ENCODE measurements at places on chromosomes 16 and 17.

GRCh38 chr16:57694725-57695679, at the start of gene DRC7:
Gene DRC7 (plus strand): TSS chr16:57694806. CDS start chr16:57697950, 3,144 bp downstream.
- H3K36me3 ChIP-seq: no peaks in the 10 kb centered on the region
- H3K27me3 ChIP-seq: no peaks in the 10 kb centered on the region
- no peak for DNase-seq
- H3K4me1 ChIP-seq: no peaks in the 10 kb centered on the region
- no peak within 1 kb of the TSS for H3K27ac ChIP-seq
- peak within 1 kb of the TSS; percentile 9 for H3K4me3 ChIP-seq

GRCh38 chr17:9802294-9802693, 10.9 kb upstream of the DHRS7C start:
- H3K4me1 ChIP-seq: no peaks in the 10 kb centered on the region
- DNase-seq: no peak
- H3K27me3 ChIP-seq: no peaks in the 10 kb centered on the region
- H3K27ac ChIP-seq: no peak overlapping the region

DNA sequence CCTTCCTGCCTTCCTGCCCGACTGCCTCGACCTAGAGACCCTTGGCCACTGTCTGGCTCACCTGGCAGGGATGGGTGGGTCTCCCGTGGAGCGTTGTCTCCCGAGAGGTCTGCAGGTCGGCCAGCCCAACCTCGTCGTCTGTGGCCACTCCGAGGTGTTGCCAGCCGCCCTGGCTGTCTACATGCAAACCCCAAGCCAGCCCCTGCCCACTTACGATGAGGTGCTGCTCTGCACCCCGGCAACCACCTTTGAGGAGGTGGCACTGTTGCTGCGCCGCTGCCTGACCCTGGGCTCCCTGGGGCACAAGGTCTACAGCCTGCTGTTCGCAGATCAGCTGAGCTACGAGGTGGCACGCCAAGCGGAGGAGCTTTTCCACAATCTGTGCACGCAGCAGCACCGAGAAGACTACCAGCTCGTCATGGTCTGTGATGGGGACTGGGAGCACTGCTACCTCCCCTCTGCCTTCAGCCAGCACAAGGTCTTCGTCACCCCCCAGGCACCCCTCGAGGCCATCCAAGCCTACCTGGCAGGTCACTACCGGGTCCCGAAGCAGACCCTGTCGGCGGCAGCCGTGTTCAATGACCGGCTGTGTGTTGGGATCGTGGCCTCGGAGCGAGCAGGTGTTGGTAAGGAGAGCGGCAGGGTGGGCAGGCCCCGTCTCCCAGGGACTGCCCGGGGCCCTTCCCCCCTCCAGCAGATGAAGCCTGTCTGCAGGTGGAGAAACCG, 75.1 kb upstream of the ENDOV start:
- H3K36me3 ChIP-seq: peaks cover 100% of the 10 kb centered on the region
- H3K27me3 ChIP-seq: no peaks in the 10 kb centered on the region
- H3K4me1 ChIP-seq: no peaks in the 10 kb centered on the region
- no peak overlapping the region for H3K4me3 ChIP-seq
- DNase-seq: no peak

- H3K4me1 ChIP-seq: no peaks in the 10 kb centered on the region
- DNase-seq: no peak
- H3K4me3 ChIP-seq: no peak overlapping the region
- no peak overlapping the region for H3K27ac ChIP-seq
Observed at GRCh38 chr16:31409433-31409832, 16.3 kb downstream of the ITGAD start.

DNA sequence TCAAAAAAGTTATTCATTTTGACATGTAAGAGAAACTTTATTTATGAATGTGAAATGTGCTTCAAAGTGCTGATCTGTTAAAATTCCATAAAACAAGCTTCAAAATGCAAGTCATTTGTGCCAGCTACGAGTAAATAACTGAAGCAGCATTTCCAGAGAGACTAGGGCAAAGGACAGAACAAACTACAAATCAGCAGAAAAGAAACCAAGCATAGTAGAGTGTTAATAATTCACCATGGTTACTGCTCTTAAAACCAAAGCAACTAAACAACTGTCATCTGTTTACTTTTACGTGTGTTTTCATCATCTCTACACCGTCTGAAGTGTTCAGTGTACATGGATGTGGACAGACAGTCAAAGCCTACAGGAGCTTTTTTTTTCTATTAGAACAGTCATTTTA, 1.6 kb upstream of the ASPA start:
- no peaks in the 10 kb centered on the region for H3K36me3 ChIP-seq
- peak overlapping the region; percentile 3 for H3K27ac ChIP-seq
- DNase-seq: no peak
- H3K4me3 ChIP-seq: no peak overlapping the region
- no peaks in the 10 kb centered on the region for H3K27me3 ChIP-seq
- H3K4me1 ChIP-seq: no peaks in the 10 kb centered on the region

GRCh38 chr16:51154271-51155171, 3.5 kb upstream of the SALL1 start:
- H3K4me1 ChIP-seq: peaks cover 55% of the 10 kb centered on the region
- H3K36me3 ChIP-seq: no peaks in the 10 kb centered on the region
- no peak overlapping the region for H3K27ac ChIP-seq
- DNase-seq: no peak
- H3K27me3 ChIP-seq: peaks cover 100% of the 10 kb centered on the region

- no peaks in the 10 kb centered on the region for H3K36me3 ChIP-seq
- H3K27me3 ChIP-seq: peaks cover 5% of the 10 kb centered on the region
- H3K27ac ChIP-seq: no peak overlapping the region
- no peak for DNase-seq
- H3K4me1 ChIP-seq: peaks cover 16% of the 10 kb centered on the region
Observed at GRCh38 chr16:79334127-79334526, 266.4 kb downstream of the MAF start.

DNA sequence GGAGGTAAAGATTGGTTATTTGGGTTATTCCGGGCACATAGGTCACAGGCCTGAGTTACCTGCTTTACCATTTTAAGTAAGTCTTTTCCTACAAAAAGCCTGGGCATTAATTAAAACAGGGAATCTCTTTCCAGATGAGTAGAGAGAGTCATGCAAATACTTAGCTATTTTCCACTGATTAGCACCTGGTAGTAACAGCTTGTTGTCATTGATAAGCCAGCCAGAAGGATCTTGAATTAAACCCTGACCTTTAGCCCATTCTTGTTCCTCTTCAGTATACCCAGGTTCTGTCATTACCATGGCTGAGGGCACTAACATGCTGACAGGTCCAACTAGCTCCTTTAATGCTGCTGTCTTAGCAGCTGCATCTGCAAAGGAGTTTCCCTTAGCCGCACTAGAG, 44.4 kb upstream of the ARL4D start:
- no peaks in the 10 kb centered on the region for H3K36me3 ChIP-seq
- H3K4me3 ChIP-seq: no peak overlapping the region
- no peak for DNase-seq
- H3K4me1 ChIP-seq: peaks cover 2% of the 10 kb centered on the region

GRCh38 chr16:11032922-11033291, 88.5 kb downstream of the CLEC16A start:
- peaks cover 56% of the 10 kb centered on the region for H3K36me3 ChIP-seq
- no peaks in the 10 kb centered on the region for H3K27me3 ChIP-seq
- H3K4me1 ChIP-seq: peaks cover 30% of the 10 kb centered on the region

DNA sequence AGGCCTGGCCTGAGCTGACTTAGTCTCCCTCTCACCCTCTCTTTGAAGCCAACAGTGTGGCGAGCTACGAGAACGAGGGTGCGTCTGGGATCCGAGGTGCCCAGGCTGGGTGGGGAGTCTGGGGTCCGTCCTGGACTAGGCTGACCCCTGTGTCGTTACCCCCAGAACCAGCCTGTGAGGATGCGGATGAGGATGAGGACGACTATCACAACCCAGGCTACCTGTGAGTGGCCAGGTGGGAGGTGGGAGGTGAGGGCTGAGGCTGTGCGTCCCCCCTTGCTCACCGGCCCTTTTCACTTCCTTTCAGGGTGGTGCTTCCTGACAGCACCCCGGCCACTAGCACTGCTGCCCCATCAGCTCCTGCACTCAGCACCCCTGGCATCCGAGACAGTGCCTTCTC, 1.6 kb downstream of the LAT start:
- no peak overlapping the region for H3K27ac ChIP-seq
- peaks cover 29% of the 10 kb centered on the region for H3K36me3 ChIP-seq
- no peak overlapping the region for H3K4me3 ChIP-seq
- no peak for DNase-seq

- no peak overlapping the region for H3K4me3 ChIP-seq
- no peaks in the 10 kb centered on the region for H3K4me1 ChIP-seq
- H3K27me3 ChIP-seq: no peaks in the 10 kb centered on the region
- H3K36me3 ChIP-seq: no peaks in the 10 kb centered on the region
Observed at GRCh38 chr17:34770586-34770985, 190.7 kb downstream of the CCT6B start.

DNA sequence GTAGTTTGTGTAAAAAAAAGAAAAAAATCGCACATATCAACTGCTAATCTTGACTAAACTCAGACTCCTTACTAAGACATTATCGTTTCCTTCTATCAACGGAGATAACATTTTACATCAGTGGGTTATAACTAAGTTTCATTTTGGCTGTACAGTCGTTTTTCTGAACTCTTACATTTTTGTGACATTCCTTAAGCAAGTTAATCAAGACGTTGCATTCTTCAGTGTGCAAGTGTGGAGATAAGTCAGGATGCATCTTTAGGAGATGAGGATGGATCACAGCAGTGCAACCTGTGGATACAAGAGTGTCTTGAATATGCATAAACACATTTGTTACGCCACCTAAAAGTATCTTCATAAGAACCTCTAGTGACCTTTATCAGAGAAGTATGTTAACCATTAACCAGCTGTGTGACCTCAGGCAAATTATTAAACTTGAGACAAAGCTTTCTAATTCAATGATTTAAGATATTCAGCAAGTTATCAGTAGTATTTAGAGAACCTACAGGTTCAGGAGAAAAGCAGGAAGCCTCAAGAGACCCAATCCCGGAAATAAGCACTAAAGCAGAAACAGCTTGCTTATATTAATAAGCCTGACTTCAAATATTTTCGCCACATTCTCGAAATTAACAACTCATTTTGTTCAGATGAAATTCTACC, 9.4 kb downstream of the CMC2 start:
- peak overlapping the region; percentile 17 for H3K4me3 ChIP-seq
- no peaks in the 10 kb centered on the region for H3K36me3 ChIP-seq
- H3K27ac ChIP-seq: no peak overlapping the region
- no peak for DNase-seq

- peaks cover 50% of the 10 kb centered on the region for H3K36me3 ChIP-seq
- no peak overlapping the region for H3K27ac ChIP-seq
- no peaks in the 10 kb centered on the region for H3K4me1 ChIP-seq
- no peak overlapping the region for H3K4me3 ChIP-seq
- no peaks in the 10 kb centered on the region for H3K27me3 ChIP-seq
- DNase-seq: no peak
Observed at GRCh38 chr16:84048871-84049270, 6.3 kb upstream of the SLC38A8 start.

- no peaks in the 10 kb centered on the region for H3K27me3 ChIP-seq
- no peaks in the 10 kb centered on the region for H3K36me3 ChIP-seq
- no peak overlapping the region for H3K4me3 ChIP-seq
- no peak overlapping the region for H3K27ac ChIP-seq
- no peak for DNase-seq
Observed at GRCh38 chr17:76996741-76997694, 128.8 kb downstream of the MGAT5B start.

GRCh38 chr17:73546770-73547536, 97.3 kb downstream of the SDK2 start:
- H3K4me1 ChIP-seq: no peaks in the 10 kb centered on the region
- H3K27ac ChIP-seq: no peak overlapping the region
- no peak for DNase-seq
- H3K4me3 ChIP-seq: no peak overlapping the region
- no peaks in the 10 kb centered on the region for H3K36me3 ChIP-seq

GRCh38 chr17:78359321-78359996, 418 bp downstream of the SOCS3 start:
- peak overlapping the region; percentile 98 for H3K27ac ChIP-seq
- no peak for DNase-seq
- H3K36me3 ChIP-seq: peaks cover 12% of the 10 kb centered on the region
- H3K4me1 ChIP-seq: peaks cover 44% of the 10 kb centered on the region
- H3K4me3 ChIP-seq: peak overlapping the region; percentile 94
- no peaks in the 10 kb centered on the region for H3K27me3 ChIP-seq

GRCh38 chr16:3698941-3699340, 18.4 kb downstream of the TRAP1 start:
- DNase-seq: no peak
- no peaks in the 10 kb centered on the region for H3K36me3 ChIP-seq
- H3K4me3 ChIP-seq: no peak overlapping the region
- H3K4me1 ChIP-seq: no peaks in the 10 kb centered on the region

DNA sequence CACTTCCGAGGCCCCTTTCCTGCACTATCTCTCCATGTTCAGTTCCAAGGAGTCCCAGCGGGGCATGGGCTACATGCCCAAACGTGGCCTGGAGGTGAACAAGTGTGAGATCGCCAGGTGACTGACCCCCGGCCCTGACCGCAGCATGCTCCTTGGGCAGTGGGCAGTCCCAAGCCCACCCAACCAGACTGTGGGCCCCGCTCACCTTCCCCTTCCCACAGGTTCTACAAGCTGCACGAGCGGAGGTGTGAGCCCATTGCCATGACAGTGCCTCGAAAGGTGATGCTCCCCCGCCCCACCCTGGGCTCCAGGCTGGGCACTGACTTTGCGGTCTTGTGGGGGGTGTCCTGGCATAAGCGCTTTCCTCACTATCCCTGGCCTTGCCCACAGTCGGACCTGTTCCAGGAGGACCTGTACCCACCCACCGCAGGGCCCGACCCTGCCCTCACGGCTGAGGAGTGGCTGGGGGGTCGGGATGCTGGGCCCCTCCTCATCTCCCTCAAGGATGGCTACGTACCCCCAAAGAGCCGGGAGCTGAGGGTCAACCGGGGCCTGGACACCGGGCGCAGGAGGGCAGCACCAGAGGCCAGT, 4.7 kb downstream of the CORO1A start:
- peaks cover 8% of the 10 kb centered on the region for H3K36me3 ChIP-seq
- H3K27ac ChIP-seq: no peak overlapping the region
- H3K4me1 ChIP-seq: peaks cover 8% of the 10 kb centered on the region
- no peaks in the 10 kb centered on the region for H3K27me3 ChIP-seq
- no peak overlapping the region for H3K4me3 ChIP-seq

DNA sequence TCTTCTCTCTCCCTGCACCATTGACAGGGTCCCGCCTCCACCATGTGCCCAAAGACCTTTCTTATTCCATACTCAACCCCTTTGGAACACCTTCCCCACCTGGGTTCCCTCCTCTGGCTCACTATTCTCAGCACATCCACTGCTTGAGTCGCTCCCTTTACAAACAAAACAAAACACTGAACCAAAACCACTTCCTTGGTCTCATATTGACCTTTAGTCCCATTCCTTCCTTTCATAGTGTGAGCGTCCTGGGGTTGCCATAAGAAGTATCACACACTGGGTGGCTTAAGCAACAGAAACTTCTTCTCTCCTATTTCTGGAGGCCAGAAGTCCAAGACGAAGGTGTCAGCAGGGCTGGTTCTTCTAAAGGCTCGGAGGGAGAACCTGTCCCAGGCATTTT, 6.1 kb upstream of the TNRC6C start:
- H3K4me1 ChIP-seq: no peaks in the 10 kb centered on the region
- H3K4me3 ChIP-seq: no peak overlapping the region
- no peaks in the 10 kb centered on the region for H3K36me3 ChIP-seq
- no peak for DNase-seq
- H3K27me3 ChIP-seq: no peaks in the 10 kb centered on the region
- no peak overlapping the region for H3K27ac ChIP-seq

- H3K36me3 ChIP-seq: peaks cover 91% of the 10 kb centered on the region
- H3K27ac ChIP-seq: no peak overlapping the region
Observed at GRCh38 chr17:58504826-58505351, 9.5 kb downstream of the MTMR4 start.

- H3K4me1 ChIP-seq: no peaks in the 10 kb centered on the region
- H3K36me3 ChIP-seq: no peaks in the 10 kb centered on the region
- DNase-seq: no peak
- H3K4me3 ChIP-seq: no peak overlapping the region
- no peak overlapping the region for H3K27ac ChIP-seq
Observed at GRCh38 chr17:29948448-29949215, 7.2 kb downstream of the EFCAB5 start.

Data from esophagus muscularis mucosa (tissue), 4 donors.